ENCODE measurements at places on chromosomes 7 and 10.

DNA sequence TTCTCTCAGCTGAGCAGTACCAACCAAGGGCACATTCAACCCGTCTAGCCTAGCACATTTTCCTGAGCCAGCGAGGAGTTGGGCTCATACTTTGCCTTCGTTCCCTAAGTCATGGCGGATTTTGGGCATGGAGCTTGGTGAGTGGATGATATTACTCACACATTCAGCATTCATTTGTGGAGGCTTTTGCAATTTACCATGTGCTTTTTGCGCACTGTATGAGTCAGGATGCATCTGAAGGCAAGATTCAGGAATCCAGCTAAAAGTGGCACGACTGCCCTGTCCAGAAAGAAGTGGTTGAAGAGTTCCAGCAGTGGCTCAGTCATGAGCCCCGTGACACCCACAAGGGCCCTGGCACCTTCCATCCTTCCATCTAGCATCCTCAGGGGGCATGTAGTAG is 24.2 kb upstream of the MGMT start:
- no peaks in the 10 kb centered on the region for H3K4me1 ChIP-seq
- H3K27me3 ChIP-seq, result no peaks in the 10 kb centered on the region
- no peak overlapping the region for H3K27ac ChIP-seq

GRCh38 chr7:55261386-55261770 is 103.8 kb upstream of the LANCL2 start:
- no peaks in the 10 kb centered on the region for H3K36me3 ChIP-seq
- no peak for DNase-seq
- no peaks in the 10 kb centered on the region for H3K4me1 ChIP-seq
- no peak overlapping the region for H3K4me3 ChIP-seq
- peaks cover 14% of the 10 kb centered on the region for H3K27me3 ChIP-seq
- no peak overlapping the region for H3K27ac ChIP-seq

DNA sequence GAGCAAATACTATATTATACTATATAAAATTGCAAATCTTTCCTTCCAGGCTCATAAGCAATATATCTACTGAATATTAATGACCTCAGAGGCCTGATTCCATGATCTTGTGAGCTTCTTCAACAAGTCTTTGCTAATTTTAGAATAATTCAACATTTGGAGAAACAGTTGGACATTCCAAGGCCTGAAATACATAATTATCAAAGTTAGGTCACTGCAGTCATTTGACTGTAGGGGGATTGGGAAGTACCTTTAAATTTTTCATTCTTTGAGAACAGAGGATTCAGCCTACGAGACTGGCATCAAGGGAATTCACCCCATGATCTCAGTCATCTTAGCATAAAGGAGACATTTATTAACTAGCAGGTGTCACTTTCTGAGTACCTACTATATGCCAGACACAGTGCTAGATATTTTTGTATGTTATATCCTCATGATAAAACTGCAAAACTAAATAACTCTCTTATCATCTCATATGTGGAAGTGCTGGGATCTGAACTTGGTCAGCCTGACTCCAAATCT is 85.4 kb downstream of the DOCK4 start:
- H3K27me3 ChIP-seq, result no peaks in the 10 kb centered on the region
- DNase-seq, result no peak
- no peak overlapping the region for H3K4me3 ChIP-seq
- no peaks in the 10 kb centered on the region for H3K36me3 ChIP-seq

DNA sequence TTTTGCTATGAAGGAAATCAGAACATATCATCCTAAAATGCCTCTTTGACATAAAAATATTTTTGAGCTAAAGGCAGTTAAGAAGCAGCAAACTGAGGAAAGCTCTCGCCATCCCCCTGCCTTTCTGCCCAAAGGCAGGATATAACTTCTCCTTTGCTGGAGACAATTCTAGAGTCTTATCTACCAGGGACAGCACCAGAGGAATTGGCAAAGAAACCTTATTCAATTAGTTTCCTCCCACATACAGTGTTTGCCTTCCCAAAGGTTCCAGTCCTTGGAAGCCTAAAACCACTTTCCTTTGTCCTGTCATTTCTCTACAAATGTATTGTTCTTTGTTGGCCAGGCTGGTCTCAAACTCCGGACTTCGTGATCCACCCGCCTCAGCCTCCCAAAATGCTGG is 33.7 kb downstream of the MASTL start:
- H3K36me3 ChIP-seq, result peaks cover 11% of the 10 kb centered on the region
- H3K27ac ChIP-seq, result no peak overlapping the region
- no peak overlapping the region for H3K4me3 ChIP-seq
- no peaks in the 10 kb centered on the region for H3K27me3 ChIP-seq
- H3K4me1 ChIP-seq, result no peaks in the 10 kb centered on the region

GRCh38 chr10:111984057-111984456 is 199.5 kb downstream of the GPAM start:
- no peaks in the 10 kb centered on the region for H3K36me3 ChIP-seq
- H3K27me3 ChIP-seq, result no peaks in the 10 kb centered on the region
- H3K4me1 ChIP-seq, result no peaks in the 10 kb centered on the region
- DNase-seq, result no peak
- no peak overlapping the region for H3K4me3 ChIP-seq

- H3K27ac ChIP-seq, result peak overlapping the region; percentile 90
- H3K27me3 ChIP-seq, result no peaks in the 10 kb centered on the region
- peak overlapping the region; percentile 85 for H3K4me3 ChIP-seq
- peak; percentile 44 for DNase-seq
These were observed 655 bp downstream of the PTPRE start for GRCh38 chr10:127907411-127908105.

DNA sequence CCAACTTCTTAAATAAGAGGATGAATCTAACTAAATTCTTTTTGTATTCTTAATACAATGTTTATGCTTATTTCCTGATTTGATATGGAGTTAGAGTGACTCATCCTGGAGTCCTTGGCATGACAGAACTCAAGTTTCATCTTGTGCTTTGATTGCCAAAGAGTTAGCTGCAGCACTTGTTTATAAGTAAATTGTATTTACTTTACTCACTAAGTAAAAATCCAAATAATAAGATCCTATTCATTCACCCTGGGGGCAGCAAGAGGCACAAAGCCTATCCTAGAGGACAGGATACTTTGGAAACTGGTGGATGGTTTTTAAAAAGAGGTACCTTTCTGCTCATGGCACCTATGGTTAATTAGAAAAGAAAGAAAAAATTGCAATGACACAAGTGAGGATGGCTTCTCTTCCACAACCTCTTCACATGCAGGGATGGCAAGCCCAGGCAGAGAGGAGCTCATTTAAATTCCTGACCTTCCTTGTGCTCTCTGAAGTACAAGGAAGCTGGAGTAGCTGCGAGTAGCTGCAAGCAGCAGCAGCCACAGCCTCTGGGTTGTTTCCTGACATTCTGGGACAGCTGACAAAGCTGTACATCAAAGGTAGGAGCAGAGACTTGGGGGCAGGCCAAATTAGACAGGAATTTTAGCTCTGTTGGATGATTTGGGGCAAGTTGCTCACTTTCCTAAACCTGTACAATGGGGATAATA is 28.5 kb upstream of the CROT start:
- H3K27ac ChIP-seq, result no peak overlapping the region
- DNase-seq, result no peak
- H3K27me3 ChIP-seq, result no peaks in the 10 kb centered on the region
- H3K4me3 ChIP-seq, result no peak overlapping the region
- H3K4me1 ChIP-seq, result peaks cover 13% of the 10 kb centered on the region

GRCh38 chr10:78433076-78433595 is 399.5 kb downstream of the RPS24 start:
- DNase-seq, result no peak
- no peak overlapping the region for H3K4me3 ChIP-seq
- H3K4me1 ChIP-seq, result peaks cover 25% of the 10 kb centered on the region

- H3K27ac ChIP-seq, result no peak overlapping the region
- H3K4me3 ChIP-seq, result no peak overlapping the region
- DNase-seq, result no peak
- no peaks in the 10 kb centered on the region for H3K36me3 ChIP-seq
These were observed 107.0 kb downstream of the XRCC2 start for GRCh38 chr7:152568972-152569371.

GRCh38 chr10:71266147-71266917 is 52.7 kb upstream of the SLC29A3 start:
- H3K27me3 ChIP-seq, result no peaks in the 10 kb centered on the region
- H3K36me3 ChIP-seq, result no peaks in the 10 kb centered on the region
- H3K4me3 ChIP-seq, result no peak overlapping the region
- peaks cover 25% of the 10 kb centered on the region for H3K4me1 ChIP-seq

- DNase-seq, result no peak
- no peak overlapping the region for H3K4me3 ChIP-seq
- no peaks in the 10 kb centered on the region for H3K36me3 ChIP-seq
- H3K27ac ChIP-seq, result no peak overlapping the region
These were observed 103.7 kb downstream of the TRIM24 start for GRCh38 chr7:138563808-138564207.

DNA sequence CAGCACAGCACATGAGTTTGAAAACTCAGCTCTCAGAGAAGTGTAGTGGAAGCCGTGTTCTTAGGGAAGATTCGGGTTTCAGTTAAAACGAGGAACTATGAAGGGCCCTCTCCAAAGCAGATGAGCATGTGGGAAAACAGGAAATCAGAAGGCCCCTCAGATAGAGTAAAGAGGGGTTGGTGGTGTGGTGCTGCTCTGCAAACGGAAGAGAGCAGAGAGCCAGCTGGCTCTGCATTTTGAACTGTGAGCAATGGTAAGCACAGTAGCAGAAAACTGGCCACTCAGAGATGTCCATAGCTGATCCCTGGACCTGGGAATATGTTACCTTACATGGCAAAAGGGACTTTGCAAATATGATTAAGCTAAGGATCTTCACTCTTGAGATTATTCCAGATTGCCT is 27.9 kb upstream of the CUL1 start:
- H3K4me1 ChIP-seq, result no peaks in the 10 kb centered on the region
- no peak overlapping the region for H3K4me3 ChIP-seq
- no peaks in the 10 kb centered on the region for H3K27me3 ChIP-seq
- H3K36me3 ChIP-seq, result no peaks in the 10 kb centered on the region
- H3K27ac ChIP-seq, result no peak overlapping the region

- no peaks in the 10 kb centered on the region for H3K27me3 ChIP-seq
- H3K4me3 ChIP-seq, result no peak overlapping the region
- no peak overlapping the region for H3K27ac ChIP-seq
- H3K36me3 ChIP-seq, result no peaks in the 10 kb centered on the region
- no peak for DNase-seq
These were observed 9.9 kb downstream of the FAM237B start for GRCh38 chr7:90311175-90311574.

- no peaks in the 10 kb centered on the region for H3K27me3 ChIP-seq
- DNase-seq, result no peak
- H3K27ac ChIP-seq, result peak overlapping the region; percentile 18
- peaks cover 9% of the 10 kb centered on the region for H3K4me1 ChIP-seq
- H3K4me3 ChIP-seq, result no peak overlapping the region
These were observed 59.5 kb upstream of the PDLIM1 start for GRCh38 chr10:95350219-95350829.

- no peak for DNase-seq
- no peak overlapping the region for H3K4me3 ChIP-seq
- H3K36me3 ChIP-seq, result no peaks in the 10 kb centered on the region
- peak overlapping the region; percentile 81 for H3K27ac ChIP-seq
These were observed 36.9 kb downstream of the DDIT4 start for GRCh38 chr10:72310636-72311035.

DNA sequence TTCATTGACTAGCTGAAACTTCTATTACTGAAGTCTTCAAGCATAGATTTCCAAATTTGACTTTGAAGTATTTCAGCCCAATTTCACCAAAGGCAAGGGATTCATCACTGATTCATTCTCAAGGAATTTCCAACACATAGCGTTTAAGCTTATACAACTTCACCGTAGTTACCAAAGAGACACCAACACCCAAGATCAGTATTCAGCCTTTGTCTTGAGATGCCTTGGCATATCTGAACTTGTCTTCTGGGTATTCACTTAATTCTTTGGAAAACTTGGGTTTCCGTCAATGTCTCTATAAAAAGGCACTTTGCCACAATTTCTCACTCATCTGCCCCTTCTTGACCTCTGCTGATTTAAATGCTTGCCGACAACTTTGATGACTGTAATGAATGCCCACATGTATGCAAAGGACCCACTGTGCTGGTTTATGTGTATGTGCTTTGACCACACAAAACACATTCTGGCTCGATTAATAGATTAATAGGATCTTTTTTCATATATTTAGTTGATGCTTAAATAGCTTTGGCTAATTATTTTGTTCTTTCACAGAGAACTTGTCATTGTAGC is 49.6 kb downstream of the TES start:
- H3K36me3 ChIP-seq, result no peaks in the 10 kb centered on the region
- H3K27me3 ChIP-seq, result no peaks in the 10 kb centered on the region
- H3K4me3 ChIP-seq, result no peak overlapping the region
- no peaks in the 10 kb centered on the region for H3K4me1 ChIP-seq

- H3K4me1 ChIP-seq, result no peaks in the 10 kb centered on the region
- no peaks in the 10 kb centered on the region for H3K27me3 ChIP-seq
- no peak for DNase-seq
- no peaks in the 10 kb centered on the region for H3K36me3 ChIP-seq
- no peak overlapping the region for H3K27ac ChIP-seq
These were observed 118.0 kb downstream of the ARL5B start for GRCh38 chr10:18777258-18777657.

DNA sequence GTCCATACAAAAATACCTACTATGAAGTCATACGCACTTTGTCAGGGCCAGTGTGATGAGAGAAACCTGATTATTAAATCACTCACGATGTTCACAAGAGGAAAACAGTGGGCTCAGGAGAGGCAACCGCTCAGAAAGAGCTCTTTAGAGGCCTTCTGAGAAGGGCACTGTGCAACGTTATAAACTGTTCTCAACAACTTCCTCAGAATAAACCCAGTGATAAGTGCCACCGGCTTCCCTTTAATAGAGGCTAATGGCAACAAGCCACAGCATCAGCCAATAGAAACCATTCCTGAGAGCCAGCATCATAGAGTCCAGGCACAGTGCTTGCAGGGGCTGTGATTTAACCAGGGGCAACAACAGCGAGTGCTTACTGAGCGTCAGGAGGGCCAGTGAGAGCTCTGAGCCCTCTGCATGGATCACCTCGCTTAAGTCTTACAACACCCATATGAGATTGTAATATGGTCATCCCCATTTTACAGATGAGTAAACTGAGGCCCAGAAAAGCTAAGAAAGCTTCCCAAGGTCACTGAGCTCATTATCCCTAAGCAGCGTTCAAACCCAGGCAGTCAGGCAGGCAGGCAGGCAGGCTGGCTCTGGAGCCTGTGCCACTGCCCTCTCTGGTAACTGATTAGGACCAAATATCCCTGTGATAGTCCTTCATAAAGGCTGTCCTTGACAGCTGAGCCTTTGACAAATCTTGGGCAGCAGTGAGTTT is 30.9 kb upstream of the ATXN7L1 start:
- DNase-seq, result no peak
- no peak overlapping the region for H3K4me3 ChIP-seq
- no peak overlapping the region for H3K27ac ChIP-seq
- H3K36me3 ChIP-seq, result peaks cover 6% of the 10 kb centered on the region
- no peaks in the 10 kb centered on the region for H3K27me3 ChIP-seq

GRCh38 chr7:6227294-6227846 is 45.1 kb downstream of the CYTH3 start:
- H3K36me3 ChIP-seq, result no peaks in the 10 kb centered on the region
- no peak for DNase-seq
- H3K27ac ChIP-seq, result peak overlapping the region; percentile 71
- H3K4me1 ChIP-seq, result peaks cover 58% of the 10 kb centered on the region
